ENCODE measurements at places on chromosomes 1 and 21. TPM values are rescaled to one million over a fixed set of nuclear protein-coding genes. Genes with fewer than 3 reads are reported as not detected.

CRP gene
- total RNA-seq = not detected

SIK1 gene
- total RNA-seq = 314 TPM

DNA sequence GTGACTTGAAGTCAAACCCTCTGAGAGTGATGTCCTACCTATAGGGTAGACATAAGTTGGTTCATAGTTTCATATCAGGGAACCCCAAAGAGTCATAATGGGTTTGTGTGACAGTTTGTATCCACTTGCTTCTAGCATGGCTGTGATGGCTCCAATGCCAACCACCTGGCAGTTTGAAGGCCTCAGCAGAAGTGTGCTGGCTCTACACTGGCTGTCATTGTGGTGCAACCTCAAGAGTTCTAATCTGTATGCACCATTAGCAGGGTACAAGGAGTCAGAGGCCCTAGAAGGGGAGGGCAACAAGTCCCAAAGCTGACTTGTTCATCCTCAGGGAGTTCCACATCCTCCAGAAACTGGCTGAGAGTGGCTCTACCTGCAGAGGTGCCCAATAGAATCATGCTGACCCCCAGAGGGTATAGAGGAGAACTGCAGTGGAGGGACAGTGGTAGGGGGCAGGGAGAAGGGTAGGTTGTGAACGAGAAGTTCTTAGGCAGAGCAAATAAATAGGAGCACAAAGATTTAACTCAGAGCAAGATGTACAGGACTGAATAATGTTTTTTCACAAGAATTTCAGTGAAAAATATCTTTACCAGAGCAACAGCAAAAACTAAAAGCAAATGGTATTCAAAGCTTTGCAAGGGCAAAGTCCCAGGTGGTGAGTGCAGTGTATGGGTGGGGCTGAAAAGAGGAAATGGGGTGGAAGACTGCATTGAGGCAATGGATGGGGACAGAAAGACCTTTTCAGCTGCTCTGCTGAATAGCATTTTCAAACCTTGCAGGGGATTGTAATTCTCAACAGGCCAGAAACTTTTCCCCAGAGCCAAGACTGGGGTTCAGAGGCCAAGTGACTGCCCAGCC lies 3.2 kb downstream of the FCRL2 start:
- DNase-seq = no peak

GRCh38 chr1:101522486-101522885 lies 285.7 kb downstream of the S1PR1 start:
- DNase-seq = no peak

TMPRSS15 gene
- total RNA-seq = not detected

PARP1 gene
- total RNA-seq = 63.6 TPM

- no peak for DNase-seq
Observed at GRCh38 chr1:163171826-163172225, 30.9 kb downstream of the RGS5 start.

DNA sequence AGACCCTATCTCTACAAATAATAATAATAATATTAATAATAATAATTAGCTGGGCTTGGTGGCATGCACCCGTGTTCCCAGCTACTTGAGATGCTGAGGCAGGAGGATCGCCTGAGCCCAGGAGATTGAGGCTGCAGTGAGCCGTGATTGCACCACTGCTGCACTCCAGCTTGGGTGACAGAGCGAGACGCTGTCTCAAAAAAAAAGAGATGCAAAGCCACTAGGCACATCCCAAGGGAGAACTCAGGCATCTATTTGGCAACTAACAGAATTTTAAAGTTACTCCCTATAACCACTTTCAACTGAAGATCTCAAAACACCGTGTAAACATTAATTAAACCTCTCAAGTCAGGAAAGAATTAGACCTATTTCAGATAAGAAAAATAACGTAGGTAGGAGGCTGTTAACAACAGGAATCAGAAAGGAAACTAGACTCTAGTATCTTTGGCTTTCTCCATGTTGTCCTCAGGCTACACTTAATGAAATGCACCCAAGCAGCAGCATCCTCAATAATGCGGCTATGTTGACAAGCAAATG lies 3.7 kb downstream of the RNF19B start:
- DNase-seq = no peak

DNA sequence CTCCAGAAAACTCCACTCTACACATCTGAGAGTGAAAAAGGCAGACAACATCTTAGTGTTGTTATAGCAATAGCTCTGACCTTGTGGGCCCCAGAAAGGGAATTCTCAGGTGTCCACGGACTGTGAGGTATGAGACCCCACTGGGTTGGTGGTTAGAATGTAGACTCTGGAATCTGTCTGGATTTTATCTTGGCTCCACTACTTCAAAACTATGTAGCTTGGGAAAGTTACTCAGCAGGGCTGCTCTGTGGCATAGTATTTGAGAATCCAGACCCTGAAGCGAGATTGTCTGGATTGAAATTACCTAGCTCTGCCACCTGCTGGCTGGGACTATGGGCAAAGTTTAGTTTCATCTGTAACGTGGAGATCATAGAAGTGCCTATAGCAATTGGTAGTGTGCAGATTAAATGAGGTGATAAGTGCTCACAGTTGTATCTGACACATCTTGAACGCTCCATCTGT lies 25.8 kb downstream of the PRDM2 start:
- DNase-seq = peak; percentile 70

CD1D gene
- total RNA-seq = 0.14 TPM

- no peak for DNase-seq
Observed at GRCh38 chr21:42195378-42196031, 23.4 kb upstream of the ABCG1 start.
